Suppressor macrophage treated with lipopolysaccharide for 4 hours (primary cell): ENCODE measurements at places on chromosomes 6 and 20.

- no peak for DNase-seq
Measured at GRCh38 chr6:108955329-108955949, 107.2 kb downstream of the ARMC2 start.

- no peak for DNase-seq
Measured at GRCh38 chr6:165776691-165777090, 113.7 kb upstream of the PDE10A start.

- no peak for DNase-seq
Measured at GRCh38 chr6:126530775-126531174, 190.9 kb downstream of the CENPW start.

GRCh38 chr20:48648482-48649051 is 179.2 kb downstream of the PREX1 start:
- no peak for DNase-seq

- DNase-seq: peak; percentile 57
Measured at GRCh38 chr20:49446808-49447207, 35.7 kb downstream of the KCNB1 start.

DNA sequence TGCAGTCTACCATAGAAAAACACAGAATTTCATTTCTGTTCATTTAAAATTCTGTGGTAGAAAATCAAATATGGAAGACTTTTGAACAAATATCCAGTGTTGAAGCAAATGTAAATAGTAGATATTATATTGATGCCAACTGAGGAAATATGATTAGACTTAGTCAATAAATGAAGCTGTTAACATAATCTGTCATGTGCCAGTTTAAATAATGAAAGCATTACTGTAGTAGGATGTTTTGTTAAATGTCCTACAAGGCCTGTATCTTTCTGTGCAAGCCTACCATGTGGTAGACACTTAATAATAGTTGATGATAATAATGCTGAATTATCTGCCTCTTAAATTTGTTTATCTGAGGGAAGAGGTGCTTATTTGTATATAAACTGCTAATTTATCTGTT is 55.9 kb downstream of the CBFA2T2 start:
- DNase-seq: no peak

DNA sequence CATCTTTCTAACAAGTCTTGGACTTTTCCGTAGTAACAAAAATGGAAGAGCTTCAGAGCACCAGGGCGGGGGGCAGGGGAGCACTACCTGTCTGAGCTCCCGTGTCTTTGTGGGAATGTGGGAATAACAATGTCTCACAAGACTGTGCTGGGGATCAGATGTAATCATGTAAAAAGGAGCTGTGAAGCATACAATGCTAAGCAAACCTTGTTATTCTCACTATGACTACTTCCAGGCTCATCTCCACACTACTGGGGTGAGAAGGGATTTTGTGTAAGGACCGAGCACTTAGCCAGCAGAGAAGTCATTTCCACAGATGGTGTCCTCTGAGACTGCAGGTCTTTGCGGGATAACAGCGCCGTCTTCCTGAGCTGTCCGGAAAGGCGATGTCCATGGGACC is 27.1 kb downstream of the PRR18 start:
- DNase-seq: no peak

DNA sequence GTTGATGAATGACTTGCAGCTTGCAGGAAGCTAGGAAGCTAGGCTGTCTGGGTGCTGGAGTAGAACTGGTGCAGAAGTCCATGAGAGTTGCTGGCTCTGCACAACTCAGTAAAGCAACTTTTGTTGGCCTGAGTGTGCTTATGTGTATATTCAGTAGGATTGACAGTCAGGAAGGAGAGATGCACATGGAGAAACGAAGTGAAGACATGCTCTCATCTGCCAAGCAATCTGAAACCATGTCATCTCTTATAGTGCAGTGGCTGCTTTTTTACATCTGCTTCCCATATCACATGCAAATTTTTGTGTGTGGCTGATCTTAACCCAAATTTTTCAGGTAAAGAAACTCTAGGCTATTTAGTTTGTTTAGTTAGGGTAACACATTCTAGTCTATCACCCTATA is 252.4 kb upstream of the HS3ST5 start:
- no peak for DNase-seq

GRCh38 chr20:57003012-57003411 is 263.4 kb downstream of the BMP7 start:
- no peak for DNase-seq

DNA sequence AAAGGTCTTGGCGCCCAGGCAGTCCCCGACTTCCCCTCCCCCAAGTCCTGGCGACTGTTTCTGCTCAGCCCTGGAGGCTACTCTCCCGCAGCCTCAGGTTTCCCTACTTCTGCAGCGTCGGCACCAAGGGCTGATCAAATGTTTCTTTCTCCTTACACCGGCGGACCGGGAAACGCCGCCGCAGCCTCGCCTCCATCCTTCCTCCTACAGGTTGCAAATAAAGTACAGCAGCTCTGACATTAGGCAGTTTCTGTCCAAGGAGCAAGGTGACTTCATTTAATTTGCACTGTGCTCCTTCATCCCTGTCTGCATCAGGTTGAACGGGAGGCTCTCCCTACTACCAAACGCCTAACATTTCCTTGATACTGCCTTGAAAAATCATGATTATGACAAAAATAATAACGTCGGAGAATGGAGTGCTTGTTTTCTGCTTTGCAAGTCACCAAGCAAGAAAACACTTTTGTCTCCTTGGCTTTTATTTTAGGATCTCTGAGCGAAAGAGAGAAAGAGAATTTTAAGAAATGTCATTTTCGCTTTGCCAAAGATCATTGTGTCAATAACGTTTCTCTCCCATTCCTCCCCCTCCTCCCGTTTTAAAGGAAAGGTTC is 1.0 kb downstream of the CLIC5 start:
- no peak for DNase-seq

GRCh38 chr6:165653196-165653595 is 9.8 kb downstream of the PDE10A start:
- no peak for DNase-seq

DNA sequence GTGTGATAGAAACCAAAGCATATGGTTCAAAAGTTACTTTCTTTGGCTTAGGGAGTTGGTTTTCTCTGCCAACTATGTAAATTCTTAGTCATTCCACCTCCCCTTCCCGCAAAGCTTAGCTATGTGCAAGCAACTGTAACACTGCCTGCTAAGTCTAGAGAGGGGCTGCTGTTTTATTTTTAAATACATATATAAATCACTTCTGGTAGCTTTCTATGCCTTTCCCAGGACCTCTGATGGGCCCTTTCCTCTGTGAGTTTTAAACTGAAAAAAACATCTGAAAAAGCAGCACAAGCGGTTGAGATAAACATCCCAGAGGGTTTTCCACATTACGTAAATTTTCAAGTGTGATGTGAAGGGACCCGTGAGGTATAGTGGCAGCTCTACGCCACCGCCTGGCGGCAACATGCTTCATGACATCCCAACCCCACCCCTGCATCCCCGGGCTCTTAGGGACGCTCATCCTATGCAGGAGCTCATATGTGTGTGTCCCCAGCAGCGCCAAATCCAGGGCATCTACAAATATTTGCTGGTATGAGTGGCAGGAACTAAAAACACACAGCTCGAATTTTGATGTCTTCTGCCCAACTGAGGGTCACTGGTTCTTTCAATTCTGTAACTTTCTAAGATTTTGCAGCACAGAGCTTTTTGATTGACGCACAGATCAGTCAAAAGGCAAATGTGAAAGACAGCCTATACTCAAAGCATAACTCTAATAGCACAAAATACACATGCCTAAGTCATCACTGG is 12.7 kb downstream of the SAYSD1 start:
- peak; percentile 41 for DNase-seq

- peak; percentile 83 for DNase-seq
Measured at GRCh38 chr6:11772109-11772825, 6.3 kb downstream of the ADTRP start.

- no peak for DNase-seq
Measured at GRCh38 chr20:51468636-51469035, 73.9 kb downstream of the NFATC2 start.

- peak; percentile 29 for DNase-seq
Measured at GRCh38 chr6:136501514-136501913, 48.7 kb downstream of the MAP7 start.

- no peak for DNase-seq
Measured at GRCh38 chr6:1327630-1328029, 15.7 kb downstream of the FOXQ1 start.

GRCh38 chr6:33192671-33193602 is 670 bp upstream of the COL11A2 start:
- DNase-seq: no peak

- DNase-seq: no peak
Measured at GRCh38 chr20:50837532-50838321, 42.9 kb downstream of the BCAS4 start.

- no peak for DNase-seq
Measured at GRCh38 chr20:44963325-44964215, 2.7 kb upstream of the STK4 start.

GRCh38 chr6:152167641-152168603 is 360.4 kb downstream of the ESR1 start:
- no peak for DNase-seq

DNA sequence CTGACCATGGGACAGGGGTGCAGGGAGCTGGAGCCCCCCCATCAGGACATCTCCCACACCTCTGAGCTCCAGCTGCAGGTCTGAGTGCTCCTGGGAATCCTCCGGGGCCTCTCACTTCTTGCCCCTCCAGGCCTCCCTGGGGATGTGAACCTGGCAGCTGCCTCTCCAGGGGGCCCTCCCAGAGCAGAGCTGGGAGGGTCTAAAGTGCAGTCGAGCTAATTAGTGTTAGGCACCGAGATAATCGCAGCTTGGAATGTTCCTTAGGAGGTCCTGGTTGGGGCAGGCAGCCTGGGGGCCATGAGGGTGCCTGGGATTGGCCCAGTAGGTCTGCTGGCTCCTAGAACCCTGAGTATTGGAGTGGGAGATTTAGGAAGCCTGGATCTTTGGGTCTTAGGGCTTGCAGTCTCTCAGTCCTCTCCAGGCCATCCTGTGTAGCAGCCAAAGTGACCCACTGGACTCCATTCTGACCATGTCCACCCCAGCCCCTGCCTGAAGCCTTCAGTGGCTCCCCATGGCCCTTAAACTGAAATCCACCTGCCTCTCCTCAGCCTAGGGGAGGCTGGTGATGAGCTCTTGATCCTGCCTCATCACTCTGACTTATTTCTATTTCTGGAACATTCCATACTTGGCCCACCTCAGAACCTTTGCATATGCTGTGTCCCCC is 26.0 kb downstream of the CEBPB start:
- no peak for DNase-seq
